ENCODE measurements at places on chromosomes 12 and 14.

DNA sequence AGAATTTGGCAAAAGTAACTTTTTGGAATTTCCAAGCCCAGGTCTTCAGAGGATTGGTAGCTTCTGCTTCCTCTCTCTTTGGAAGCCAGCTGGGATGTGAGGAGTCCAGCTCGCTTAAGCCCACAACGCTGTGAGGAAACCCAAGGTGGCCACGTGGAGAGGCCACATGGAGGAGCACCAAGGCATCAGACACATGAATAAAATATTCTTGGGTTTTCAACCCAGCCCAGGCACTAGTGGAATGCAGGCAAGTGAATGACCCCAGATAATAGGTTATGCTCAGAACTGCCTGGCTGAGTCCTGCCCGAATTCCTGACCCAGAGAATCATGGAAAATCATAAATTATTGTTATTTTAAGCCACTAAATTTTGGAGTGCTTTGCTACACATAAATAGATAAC lies 119.7 kb upstream of the PARP11 start:
- no peak for DNase-seq

DNA sequence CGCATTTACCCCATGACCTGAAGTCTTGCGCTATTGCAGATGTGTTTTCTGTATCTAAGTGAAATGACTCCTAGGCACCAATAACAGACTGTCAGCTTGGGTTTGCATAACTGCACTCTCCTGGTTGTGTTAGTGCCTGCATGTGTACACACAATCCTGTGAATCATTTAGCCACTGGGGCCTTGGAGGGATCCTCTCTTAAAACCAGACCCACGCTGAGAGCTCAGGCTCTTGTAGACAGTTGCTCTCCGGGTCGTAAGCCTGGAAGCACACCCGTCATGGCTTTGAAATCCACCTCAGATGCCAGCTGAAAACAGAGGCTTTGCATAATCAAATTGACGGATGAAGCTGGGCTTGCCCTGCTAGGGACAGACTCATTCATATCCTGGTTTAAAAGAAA lies 79.2 kb upstream of the RBM19 start:
- no peak for DNase-seq

GRCh38 chr14:73713206-73713802 lies 880 bp downstream of the PNMA1 start:
- DNase-seq: no peak

DNA sequence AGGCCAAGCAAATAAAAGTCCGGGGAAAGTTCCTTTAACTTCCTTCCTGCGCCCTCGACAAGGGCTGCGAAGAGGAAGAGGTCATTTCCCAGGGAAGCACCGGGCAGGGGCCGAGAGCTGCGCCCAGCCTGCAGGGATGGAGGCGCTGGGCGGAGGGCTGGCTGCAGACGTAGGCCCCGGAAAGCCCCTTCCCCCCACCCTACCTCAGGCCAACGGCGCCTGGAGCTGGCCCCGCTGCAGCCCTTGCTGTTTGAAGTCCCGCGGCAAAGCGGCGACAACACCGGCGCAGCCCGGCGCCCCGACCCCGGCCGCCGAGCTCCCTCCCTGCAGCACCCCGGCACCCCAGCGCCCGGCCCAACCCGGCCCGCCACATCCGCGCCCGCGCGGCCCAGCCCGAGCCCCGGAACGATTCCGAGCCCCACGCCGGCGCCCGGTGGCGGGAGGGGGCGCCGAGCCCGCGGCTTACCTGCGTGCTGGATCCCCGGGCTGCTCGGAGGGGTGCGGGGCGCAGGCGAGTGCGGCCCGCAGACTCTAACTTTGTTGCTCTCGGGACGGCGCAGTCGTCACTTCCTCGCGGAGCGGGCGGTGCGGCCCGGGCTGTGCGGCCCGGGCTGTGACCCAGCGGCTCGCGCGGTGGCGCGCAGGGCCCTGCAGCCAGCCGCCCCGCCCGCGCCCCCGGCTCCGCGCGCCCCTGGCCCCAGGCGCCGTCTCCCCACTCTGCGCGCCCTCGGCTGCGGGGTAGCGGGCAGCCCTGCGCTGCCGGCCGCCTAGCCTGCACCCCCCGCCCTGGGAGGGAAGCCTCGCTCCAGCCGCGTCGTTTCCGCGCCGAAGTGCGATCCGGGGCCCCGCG lies 64.8 kb upstream of the PTGR2 start:
- DNase-seq: no peak

DNA sequence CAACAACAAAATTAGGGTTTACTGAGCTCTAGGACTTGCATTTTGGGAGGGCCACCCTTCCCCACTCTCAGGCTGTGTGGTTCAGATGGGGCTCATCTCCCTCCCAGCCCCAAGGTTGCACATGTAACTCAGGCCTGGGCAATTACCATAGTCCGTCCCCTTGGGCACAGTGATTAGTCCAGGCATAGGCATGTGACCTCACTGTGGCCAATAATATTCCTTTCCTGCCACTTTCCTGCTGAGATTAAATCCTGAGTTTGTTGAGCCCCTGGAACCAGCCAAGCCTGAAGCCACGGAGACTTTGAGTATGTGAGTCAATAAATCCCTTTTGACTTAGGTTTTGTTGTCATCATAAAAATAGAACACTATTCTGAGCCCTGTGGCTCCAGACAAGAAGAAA lies 113.0 kb downstream of the AACS start:
- DNase-seq: no peak

GRCh38 chr14:65156568-65157366 lies 54.5 kb upstream of the MAX start:
- DNase-seq: no peak

GRCh38 chr12:55930771-55931316 lies at the start of gene DGKA:
Gene DGKA, plus strand, starts transcription at chr12:55931162. Its CDS starts 5,342 bp downstream, at chr12:55936504.
- peak; percentile 70 for DNase-seq

DNA sequence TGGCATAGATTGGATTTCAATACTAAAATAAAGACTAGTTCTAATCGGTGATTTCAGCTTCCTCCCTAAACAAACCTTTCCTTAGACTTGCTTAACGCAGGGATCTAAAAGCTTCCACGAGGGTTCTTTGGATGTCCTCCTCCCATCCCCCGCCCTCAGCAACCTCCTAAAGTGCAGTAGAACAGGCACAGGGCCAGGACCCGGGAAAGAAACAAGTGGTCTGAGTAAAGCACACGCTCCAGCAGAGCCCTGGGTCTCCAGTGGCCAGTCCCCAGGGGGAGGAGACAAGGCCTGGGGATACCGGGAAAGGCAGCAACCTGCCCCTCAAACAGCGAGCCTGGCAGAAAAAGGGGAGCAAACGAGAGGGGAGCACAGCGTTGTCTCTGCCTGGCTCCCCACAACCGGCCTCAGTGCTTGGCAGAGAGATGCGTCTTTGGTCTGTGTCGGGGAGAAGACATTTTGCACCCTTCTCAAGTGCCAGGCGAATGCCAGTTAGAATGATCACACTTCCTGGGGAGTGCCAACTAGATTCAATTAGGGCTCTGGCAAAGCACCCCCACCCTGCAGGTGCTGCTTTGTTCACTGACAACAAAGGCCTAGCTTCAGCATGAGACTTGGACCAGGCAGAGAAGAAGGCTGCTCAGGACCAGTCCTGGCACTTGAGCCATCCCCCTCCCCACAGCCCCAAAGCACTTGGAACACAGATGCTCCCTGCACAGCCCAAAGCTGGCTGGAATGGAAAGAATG lies 17.1 kb upstream of the SLC6A12 start:
- no peak for DNase-seq

- no peak for DNase-seq
Observed at GRCh38 chr12:91954326-91954725, 191.3 kb downstream of the BTG1 start.

GRCh38 chr12:51441583-51441982 lies 17.0 kb downstream of the SLC4A8 start:
- DNase-seq: no peak

- no peak for DNase-seq
Observed at GRCh38 chr14:23577710-23578392, 739 bp downstream of the JPH4 start.

- DNase-seq: no peak
Observed at GRCh38 chr12:132672116-132672515, 15.0 kb downstream of the POLE start.

DNA sequence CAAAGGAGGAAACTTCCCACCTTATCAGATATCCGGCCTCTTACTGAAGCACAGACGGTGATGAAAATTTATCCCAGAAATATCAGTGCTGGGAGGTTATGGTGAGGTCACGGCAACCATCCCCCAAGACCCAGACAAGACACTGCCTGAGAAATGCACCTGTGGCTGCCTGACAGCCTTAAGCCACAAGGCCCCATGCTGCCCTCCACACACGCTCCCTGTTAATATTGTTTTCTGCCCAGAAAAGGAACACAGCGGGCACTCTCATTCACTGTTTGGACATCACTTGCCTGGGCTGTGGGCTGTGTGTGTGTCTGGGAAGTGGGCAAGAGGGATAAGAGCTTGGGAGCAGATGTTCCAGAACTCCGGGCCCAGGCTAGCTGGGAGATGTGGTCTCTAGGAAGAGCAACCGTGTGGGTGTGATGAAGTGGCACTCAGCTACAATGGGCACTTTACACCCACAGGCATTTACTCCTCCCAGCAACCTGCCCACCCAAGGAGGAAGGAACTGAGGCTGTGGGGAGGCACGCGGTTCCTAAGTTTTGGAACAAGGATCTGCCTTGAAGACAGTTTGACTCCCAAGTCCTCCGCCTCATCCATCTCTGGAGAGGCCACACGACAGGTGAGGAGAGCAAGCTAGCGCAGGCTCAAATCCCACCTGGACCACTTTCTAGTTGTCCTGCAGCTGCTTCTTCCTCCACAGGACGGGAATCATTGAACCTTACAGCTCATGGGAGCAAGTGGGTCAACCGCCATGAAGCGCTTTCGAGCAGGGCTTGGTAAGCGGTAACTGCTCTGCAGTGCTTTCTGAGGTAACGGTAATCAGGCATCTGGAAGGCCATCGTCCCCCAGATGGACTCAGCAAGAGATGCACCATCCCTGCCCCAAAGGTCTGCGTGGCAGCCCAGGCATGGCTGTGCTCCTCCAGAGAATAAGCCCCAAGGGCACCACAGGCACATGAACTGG lies 91.4 kb downstream of the CHGA start:
- no peak for DNase-seq

GRCh38 chr14:34088914-34089313 lies 138.0 kb upstream of the EGLN3 start:
- DNase-seq: no peak

DNA sequence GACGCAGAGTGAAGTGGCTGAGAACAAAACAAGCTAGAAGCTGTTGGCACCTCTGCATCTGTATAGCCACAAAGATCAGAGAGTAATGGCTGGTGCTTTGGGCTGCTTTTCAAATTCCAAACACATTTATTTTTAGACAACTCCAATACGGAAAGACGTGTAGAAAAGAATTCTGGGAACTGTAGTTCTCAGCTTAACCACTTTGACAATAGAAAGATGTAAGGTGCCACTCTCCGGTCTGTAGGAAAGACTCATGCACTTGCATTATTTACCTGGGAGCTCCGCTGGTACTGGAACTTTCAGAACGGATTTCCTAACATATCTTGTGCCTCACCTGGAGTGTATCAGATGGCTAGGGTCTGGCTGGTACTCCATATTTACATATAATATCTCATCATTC lies 1.8 kb upstream of the OR4K2 start:
- DNase-seq: no peak
